ENCODE measurements at places on chromosomes 2 and 18.

DNA sequence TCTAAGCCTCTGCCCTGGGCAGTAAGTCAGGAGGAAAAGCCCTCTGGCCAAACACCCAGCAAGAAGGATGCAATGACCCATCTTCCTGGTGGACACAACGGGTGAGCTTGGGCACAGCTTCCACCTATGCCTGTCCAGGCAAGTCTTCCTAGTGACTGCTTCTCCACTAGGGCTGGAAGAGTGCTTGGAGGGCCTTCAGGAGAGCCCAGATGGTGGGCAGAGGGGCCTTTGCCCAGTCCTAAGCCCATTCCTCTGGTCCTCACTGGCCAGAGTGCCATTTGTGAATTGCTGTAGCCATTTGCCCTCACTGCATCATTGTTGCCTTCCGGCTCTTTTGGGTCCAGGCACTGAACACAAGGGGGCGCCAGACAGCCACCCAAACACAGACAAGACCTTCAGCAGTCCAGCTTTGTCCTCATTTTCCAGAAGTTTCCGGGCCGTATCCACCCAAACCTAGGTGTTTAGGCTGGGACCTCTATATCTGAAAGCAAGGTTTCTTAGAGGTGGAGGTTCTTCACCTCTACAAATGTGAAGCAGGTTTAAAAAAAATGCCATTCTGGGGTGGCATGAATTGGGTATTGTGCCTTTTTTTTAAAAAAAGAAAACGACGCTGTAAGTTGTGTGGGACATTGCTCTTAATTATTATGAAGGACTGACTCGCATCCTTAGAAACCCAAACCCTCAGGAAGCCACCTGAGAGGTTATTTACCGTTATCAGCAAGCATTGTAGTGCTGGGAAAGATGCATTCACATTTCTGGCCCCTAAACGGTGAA, 29.5 kb downstream of the PAX8 start:
- ATAC-seq: peak; percentile 98

- ATAC-seq: no peak
Observed at GRCh38 chr2:239893236-239893515, 132.0 kb downstream of the NDUFA10 start.

GRCh38 chr2:6011921-6012320, 319.7 kb downstream of the SOX11 start:
- no peak for ATAC-seq

- no peak for ATAC-seq
Observed at GRCh38 chr18:79531386-79531785, 135.7 kb downstream of the NFATC1 start.

GRCh38 chr2:45651415-45652089, at the start of gene PRKCE:
Gene PRKCE, plus strand, starts transcription at chr2:45651675.
- ATAC-seq: peak; percentile 48

DNA sequence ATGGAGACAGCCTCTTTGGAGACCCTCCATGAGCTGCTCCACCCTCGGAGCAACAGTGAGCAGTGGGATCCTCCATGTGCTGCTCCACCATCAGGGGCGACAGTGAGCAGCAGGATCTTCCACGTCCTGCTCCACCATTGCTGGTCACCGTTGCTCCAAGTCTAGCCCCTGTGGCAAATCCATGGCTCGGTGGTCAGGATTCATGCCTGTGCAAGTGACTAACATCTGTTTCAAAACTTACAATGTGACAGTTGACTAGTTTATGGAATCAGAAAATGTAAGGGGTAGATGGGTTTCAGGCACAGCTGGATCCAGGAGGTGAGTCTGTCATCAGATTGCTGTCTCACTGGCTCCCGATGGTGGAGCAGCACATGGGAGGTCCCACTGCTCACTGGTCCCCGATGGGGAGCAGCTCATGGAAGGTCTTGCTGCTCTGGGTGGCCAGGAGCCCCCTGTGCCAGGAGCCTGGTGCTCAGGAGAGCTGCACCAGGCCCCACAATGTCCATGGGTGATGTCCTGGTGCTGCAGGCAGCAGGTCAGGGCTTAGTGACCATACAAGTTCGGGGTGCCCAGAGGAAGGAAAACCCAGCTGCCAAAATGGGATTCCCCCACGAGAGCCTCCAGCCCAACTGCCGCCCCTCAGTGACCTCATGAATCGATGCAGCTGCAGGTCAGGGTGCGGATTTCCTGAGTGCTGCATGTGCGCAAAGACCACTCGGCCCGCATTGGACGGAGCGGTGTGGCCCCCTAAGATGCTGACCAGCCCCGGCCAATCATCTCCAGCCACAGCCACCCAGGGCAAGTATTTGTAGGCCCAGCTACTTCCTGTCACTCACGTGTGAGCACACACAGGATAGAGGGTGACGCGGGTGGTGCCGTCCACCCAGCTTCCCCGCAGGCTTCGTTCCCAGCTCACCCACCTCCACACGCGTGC, 116.5 kb upstream of the OTOS start:
- no peak for ATAC-seq

- no peak for ATAC-seq
Observed at GRCh38 chr2:81984969-81985637, 1680.6 kb upstream of the LRRTM1 start.

- no peak for ATAC-seq
Observed at GRCh38 chr2:65443509-65444186, 11.2 kb upstream of the SPRED2 start.

DNA sequence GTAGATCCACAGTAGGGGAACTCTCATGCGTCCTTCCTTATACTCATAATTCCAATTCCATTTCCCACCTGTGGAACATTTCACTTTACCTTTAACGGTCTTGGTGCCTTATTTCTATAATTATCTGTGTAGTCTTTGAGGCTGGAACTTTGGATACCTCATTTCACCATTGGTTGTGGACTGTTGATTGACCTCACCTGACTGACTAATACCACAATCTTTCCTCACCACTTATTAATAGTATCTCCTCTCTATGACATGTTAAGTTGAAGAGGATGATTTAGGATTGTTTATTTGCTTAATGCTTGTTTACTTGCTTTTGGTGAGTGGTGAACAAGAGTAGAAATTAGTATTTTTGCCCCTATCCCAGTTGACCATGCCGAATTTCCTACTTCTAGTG, 50.0 kb downstream of the R3HDM1 start:
- ATAC-seq: no peak

DNA sequence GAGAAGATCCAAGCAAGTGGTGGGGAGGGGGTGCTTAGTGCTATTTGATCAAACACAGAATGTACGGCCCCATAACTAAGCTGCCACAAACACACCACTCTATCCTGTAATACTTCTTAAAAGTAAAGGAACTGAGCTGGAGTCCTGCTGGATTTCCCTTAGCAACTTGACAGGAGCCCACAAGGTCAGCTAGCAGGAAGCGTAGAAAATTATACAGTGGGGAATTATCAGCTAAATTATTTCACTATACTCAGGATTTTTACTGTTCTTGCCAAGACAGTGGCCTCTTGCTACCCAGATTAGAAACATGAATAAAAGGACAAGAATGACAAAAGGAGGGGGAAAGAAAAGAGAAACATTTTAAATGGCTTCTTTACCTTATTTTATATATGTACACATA, 217.1 kb downstream of the ZNF521 start:
- no peak for ATAC-seq

GRCh38 chr2:131120815-131121317, 15.7 kb downstream of the PLEKHB2 start:
- ATAC-seq: no peak

DNA sequence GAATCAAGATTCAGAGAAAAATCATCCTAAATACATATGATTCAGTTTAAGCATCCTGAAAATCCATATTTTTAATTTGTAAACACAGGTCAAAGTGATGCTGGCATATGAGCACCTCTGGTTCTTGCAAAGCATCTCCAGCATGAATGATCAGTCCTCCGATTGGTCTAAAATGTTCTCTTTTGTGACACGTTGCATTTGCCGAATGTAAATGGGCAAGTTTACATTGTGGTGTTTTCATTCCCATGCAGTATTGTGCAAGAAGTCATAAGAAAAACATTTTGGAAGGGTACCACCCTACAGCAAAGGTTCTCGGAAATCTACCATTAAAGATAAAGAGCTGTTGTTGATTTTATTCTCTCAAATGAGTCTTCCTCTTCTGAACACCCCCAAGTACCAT, 108.0 kb upstream of the UNC80 start:
- no peak for ATAC-seq

- ATAC-seq: no peak
Observed at GRCh38 chr2:14533131-14533757, 99.3 kb upstream of the LRATD1 start.

DNA sequence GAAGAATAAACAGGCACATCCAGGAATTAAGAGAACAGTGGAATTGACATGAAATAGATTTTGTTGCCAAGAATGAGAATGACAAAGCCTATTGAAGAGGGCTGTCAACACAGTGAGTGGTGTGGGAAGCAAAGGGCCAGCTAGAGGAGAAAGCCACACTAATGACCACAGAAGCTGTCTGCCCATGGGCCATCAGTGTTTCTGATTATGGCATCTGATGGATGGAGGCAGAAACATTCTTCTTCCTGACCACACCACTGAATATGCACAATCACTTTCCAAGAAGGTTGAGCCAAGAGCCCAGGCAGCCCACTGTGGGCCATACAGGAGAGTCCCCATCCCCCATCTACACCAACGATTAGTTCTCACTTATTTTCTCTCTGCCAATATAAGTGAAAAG, 146.0 kb upstream of the SH3BP4 start:
- ATAC-seq: no peak

DNA sequence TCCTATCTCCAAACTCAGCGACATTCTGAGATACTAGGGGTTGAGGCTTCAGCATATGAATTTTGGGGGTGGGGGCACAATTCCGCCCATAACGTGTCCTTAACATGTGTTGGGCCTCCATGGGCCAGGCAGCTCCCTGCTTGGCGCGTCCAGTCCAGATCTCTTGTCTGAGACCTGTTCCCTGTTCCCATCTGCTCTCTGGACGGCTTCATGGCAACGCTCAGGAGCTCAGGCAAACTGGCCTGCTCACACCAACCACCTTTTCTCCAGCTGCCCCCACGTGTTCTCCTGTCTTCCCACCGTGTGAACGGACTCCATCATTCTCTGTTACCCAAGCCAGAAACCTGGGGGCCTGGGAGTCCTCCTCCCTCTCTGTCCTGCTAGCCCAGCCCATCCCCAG, 36.4 kb downstream of the ACKR3 start:
- ATAC-seq: no peak

DNA sequence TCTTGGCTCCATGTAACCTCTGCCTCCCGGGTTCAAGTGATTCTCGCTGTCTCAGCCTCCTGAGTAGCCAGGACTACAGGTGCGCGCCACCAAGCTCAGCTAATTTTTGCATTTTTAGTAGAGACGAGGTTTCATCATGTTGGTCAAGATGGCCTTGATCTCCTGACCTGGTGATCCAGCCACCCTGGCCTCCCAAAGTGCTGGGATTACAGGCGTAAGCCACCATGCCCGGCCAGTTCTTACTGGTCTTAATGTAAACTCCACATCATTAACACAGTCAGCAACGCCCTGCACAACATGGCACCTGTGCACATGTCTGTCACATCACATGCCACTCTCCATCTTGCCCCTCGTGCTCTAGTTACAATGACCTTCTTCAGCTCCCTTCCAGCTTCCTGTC, 5.8 kb upstream of the KIF3C start:
- no peak for ATAC-seq

GRCh38 chr2:27351802-27352598, 4.6 kb downstream of the GTF3C2 start:
- ATAC-seq: no peak

DNA sequence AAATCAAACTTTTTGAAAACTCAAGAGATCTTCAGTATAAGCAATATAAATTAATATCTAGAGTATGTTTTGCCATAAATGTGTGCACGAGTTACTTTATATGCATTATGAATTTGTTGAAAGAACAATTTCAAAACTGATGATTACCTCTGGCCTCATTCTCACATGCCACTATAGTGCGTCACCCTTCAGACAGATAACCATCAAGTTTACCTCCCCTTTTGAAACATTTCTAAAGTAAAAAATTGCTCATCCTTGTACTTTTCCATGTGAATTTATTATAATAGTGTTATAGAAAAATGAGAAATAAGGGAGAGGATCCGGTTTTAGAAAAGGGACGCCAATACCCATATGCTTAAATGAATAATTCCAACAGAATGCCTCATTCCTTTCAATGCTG, 38.3 kb downstream of the ZEB2 start:
- no peak for ATAC-seq

GRCh38 chr2:16281451-16282335, 341.3 kb downstream of the MYCN start:
- ATAC-seq: no peak

DNA sequence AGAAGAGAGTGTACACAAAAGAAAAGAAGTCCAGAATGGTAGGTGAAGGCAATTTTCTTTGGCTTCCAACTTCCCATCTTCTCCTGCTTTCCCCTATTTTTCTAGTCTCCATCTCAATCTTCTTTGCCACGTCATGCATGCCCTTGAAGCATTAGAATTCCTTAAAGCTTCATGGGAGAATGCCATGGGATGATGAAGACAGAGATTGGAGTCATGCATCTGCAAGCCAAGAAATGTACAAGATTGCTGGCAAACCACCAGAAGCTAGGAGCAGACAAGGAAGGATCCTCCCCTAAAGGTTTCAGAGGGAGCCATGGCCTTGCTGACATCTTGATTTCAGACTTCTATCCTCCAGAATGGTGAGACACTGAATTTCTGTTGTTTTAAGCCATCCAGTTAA, 305.9 kb downstream of the HRH4 start:
- no peak for ATAC-seq
